ENCODE measurements at places on chromosomes 6 and 20. TPM values are rescaled to one million over a fixed set of nuclear protein-coding genes. Genes with fewer than 3 reads are reported as not detected.

- peak; percentile 35 for DNase-seq
Observed at GRCh38 chr20:49853640-49854039, 41.0 kb downstream of the SLC9A8 start.

- DNase-seq: no peak
Observed at GRCh38 chr6:140346428-140346827, 972.0 kb upstream of the CITED2 start.

DNA sequence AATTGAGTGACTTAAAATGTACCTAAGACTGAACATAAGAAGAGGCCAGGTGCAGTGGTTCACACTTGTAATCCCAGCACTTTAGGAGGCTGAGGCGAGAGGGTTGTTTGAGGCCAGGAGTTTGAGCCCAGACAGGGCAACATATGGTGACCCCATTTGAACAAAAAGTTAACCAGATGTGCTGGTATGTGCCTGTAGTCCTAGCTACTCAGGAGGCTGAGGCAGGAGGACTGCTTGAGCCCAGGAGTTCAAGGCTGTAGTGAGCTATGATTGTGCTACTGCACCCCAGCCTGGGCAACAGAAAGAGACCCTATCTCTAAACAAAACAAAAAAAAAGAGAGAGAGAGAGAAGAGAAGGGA, 10.1 kb upstream of the PAQR8 start:
- DNase-seq: no peak

DNA sequence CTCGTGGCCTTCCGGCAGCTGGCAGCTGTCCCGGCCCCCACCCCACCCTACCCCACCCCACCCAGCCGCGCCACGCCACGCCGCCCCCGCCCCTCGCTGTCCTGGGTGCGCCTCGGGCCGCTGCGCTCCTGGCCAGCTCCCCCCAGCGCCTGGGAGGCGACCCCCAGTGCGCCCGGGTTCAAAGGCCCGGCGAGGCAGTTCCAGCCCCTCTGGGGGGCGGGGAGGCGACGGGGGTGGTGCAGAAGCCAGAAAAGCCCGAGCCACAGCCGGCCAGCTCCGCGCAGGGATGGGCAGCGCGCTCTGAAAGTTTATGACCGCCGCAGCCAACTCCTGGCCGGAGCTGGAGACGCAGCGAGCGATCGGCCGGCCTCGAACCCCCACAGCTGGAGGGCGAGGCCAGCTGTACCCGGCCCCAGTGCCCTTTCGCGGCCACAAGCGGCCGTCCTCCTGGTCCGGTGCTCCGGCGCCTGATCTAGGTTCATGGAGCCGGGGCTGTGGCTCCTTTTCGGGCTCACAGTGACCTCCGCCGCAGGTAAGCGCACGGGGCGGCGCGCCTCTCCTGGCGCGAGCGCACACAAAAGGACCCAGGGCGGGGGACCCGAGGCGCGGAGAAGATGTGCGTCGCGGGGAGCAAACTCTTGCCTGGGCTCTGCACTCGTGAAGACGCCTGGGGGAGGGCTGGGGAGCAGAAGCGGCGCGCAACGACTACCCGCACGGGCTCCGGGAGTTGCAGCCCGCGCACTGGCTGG, at the start of gene EDN3:
Gene EDN3 (plus strand): TSS at position 279 of the 749 bp plus-strand sequence. CDS start 202 bp downstream, at position 481.
- no peak for DNase-seq

GRCh38 chr6:47126647-47127391, 84.7 kb upstream of the ADGRF1 start:
- no peak for DNase-seq

The TRIM15 gene
- not detected for total RNA-seq

The SLC16A10 gene
- total RNA-seq: 1.9 TPM

The MUC21 gene
- total RNA-seq: not detected
